ENCODE measurements at places on chromosomes 1 and 21.

DNA sequence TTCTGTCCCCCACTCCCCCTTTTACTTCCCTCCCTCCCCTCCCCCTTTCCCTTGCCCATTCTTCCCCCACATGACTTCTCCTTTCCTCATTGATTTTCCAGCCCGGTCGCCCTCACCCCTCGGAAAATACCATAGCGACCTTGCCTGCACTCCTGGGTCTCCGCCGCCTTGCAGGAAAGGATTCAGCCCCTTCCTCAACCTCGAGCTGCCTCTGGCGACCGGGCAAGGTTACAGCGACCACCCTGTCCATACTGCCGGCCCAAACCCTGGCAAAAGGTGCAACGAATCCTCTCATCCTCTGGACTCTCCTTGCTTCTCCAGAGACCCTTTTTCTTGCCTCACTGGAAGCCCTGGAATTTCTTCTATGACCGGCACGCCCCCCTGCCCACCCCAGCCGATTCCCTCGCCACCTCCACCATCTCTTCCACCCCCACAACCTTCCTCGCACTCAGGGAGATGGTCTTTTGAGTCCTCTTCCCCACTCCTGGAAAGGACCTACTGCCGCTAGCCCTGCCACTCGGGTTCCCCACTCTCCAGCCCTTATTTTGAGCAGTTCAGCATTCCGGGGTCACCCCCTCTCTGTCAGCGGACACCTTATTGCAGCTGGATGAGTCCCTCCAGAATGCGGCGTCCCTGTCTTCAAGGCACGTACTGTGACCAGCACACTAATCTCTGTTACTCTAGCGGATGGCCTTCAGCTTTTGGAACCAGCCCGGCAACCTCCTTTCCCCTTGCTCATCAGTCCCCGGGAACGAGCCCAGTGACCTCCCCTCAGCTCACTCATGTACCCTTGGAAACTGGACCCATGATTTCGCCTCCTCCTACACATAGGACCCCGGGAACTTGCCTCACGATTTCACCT lies 846 bp downstream of the NSUN4 start:
- DNase-seq = no peak

GRCh38 chr1:197920414-197921117 lies 3.4 kb downstream of the LHX9 start:
- DNase-seq = no peak

DNA sequence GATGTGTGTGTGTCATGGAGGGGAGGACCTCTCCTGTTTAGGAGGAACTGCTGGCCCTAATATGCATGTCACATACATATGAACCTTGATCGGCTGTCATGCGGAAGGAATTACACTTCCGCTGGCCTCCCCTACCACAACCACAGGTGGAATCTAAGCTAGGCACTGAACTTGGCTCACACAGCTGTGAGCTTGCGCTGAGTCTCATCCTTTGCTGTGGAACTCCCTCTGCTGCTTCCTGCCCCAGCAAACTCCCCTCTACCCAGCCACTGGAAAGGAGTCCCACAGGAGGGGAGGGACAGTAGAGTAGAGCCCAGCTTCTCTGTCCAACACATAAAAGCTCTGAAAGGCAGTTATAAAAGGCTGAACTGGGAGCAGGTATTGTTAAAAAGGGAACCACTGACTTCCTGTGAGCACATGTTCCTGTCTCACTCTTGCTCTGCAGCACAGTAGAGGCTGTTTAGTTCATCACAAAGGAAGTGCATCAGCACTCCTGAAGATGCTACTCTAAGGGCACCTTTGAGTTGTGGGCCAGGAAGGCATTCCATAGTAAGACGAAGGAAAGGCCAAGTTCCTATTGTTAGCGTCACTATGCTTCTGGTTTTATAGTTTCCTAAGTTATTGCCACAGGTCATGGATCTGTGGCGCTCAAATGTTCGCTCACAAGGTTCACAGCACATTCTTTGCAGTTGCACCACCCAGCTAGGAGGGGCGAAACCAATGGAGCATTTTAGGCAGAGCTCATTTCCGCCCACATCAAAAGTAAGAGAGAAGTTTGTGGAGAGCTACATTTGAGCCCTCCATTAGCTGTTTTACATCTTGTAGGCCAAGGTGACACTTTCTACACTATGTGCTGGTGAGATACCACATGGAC lies 17.7 kb upstream of the PTPRC start:
- peak; percentile 21 for DNase-seq

DNA sequence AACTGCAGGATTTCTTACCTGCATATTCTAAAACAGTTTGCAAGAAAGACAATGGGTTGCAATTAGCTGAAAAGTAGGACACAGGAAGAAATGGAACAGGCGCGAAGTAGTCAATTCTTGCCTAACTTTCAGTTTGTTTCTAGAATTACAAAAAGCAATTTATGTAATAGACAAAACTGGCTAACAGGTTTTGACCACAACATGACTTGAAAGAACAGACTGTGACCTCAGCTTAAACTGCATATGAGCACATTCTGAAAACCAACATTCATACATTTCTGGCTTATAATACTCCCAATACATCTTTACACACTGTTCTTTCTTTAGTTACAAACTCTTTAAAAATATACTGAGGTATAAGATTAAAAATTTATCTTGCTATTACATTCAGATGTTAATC lies 405.9 kb upstream of the B3GALT2 start:
- no peak for DNase-seq

DNA sequence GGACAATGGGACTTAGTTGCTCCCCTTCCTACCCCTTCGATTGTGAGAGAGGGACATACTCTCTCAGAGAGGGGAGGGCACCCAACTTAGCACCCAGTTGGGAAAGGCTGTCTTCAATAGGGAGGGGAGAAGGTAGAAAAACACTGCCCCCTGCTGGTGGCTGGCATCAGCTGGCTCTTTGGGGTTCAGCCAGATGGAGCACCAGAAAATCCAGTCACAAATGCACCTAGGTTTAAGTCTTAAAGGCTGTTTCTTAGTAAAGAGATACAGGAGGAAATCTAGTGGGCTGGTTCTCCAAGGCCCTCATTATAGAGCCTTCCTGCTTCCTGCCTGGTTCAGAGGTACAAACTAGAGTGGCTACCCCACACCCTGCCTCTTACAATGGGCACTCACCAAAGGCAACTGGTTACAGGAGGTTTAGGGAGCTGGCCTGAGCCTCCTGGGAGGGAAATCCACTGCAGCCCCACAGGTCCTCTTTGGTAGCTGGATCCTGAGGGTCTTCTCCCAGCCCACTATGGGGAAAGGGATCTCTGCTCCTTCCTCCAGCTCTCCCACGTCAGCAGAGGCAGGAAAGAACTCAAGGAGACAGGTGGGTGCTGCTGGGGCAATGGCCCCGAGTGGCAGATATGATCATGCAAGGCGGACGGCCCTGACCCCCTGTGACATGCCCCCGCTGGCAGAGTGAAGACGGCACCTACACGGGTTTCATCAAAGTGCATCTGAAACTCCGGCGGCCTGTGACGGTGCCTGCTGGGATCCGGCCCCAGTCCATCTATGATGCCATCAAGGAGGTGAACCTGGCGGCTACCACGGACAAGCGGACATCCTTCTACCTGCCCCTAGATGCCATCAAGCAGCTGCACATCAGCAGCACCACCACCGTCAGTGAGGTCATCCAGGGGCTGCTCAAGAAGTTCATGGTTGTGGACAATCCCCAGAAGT lies 28.3 kb downstream of the EIF2D start:
- peak; percentile 71 for DNase-seq

- DNase-seq = no peak
These were observed 18.8 kb downstream of the PTPRC start for GRCh38 chr1:198657550-198658064.
